ENCODE measurements at places on chromosomes 1 and 21.

GRCh38 chr1:108182959-108183700, 17.0 kb downstream of the SLC25A24 start:
- no peak for DNase-seq

DNA sequence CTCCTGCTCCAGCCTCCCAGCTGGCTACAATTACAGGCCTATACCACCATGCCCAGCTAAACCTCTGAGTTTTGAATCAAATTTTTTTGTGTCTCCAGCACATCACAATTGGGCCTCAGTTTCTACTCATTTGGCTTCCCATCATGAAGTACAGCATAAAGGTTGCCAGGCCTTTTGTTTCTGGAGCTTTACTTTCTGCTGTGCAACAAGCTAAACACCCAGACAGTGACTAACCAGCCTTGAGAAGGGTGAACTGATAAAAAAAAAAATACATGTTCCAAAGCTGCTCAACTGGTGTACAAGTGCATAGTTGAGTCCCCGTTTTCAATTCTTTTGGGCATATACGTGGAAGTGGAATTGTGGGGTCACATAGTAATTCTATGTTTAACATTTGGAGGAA, 25.1 kb downstream of the TIAM1 start:
- DNase-seq: no peak

GRCh38 chr1:233368789-233369130, 41.2 kb downstream of the MAP3K21 start:
- no peak for DNase-seq

DNA sequence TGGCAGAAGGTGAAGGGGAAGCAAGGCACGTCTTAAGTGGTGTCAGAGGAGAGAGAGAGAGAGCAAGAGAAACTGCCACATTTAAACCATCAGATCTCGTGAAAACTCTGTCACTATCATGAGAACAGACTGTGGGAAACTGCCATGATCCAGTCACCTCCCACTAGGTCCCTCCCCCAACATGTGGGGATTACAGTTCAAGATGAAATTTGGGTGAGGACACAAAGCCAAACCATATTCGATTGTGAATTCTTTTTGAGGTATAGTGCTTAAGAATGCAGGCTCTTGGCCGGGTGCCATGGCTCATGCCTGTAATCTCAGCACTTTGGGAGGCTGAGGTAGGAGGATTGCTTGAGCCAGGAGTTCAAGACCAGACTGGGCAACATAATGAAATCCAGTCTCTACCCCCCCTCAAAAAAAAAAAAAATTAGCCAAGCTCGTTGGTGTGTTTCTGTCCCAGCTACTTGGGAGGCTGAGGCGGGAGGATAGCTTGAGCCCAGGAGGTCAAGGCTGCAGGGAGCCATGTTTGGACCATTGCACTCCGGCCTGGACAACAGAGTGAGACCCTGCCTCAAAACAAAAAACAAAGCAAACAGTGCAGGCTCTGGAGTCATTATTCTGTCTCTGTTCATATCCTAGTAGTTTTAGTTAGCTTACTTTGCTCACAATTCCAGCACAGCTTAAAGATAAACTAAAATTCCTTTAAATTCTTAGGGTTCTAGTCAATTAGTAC, 6.0 kb downstream of the ZCCHC17 start:
- no peak for DNase-seq

DNA sequence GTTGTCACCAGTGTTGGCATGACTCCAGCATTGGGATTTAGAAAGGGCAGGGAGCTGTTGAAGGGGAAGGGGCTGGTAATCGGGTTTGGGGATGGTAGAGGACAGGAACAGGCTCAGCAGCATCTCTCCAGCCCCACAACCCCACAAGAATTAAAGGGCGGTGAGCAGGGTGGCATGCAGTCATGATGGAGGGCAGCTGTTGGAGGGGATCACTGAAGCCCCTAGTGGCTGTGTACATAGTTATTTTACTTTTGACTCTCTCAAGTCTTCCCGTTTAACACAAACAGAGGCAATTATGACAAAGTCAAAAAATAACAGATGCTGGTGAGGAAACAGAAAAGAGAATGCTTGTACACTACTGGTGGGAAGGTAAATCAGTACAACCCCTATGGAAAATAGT, 213.8 kb downstream of the URB2 start:
- DNase-seq: no peak

GRCh38 chr1:84877592-84877991, 15.4 kb downstream of the LPAR3 start:
- no peak for DNase-seq

- no peak for DNase-seq
Observed at GRCh38 chr1:12181568-12181967, 14.8 kb downstream of the TNFRSF1B start.

GRCh38 chr1:226309398-226310244, 657 bp upstream of the LIN9 start:
- peak; percentile 68 for DNase-seq

DNA sequence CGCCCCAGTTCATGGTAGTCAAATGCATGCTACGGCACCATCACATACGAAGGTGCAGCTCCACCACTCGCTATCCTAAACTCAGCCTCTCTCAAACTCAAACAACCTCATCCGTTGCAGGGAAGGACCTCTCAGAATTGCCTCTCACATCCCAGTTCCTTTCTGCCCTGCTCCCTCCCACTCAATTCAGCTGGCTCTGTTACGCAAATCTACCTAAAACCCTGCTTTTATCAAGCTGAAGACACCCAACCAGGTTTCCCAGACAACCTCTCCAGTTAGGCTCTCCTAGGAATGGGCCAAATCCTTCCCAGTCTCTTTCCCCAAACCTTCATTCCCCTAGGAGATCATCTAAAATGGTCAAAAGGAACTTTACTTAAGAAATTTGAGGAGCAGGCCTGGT, 62.9 kb downstream of the CLSTN1 start:
- DNase-seq: no peak

- no peak for DNase-seq
Observed at GRCh38 chr1:233796146-233796783, 108.2 kb upstream of the SLC35F3 start.

- no peak for DNase-seq
Observed at GRCh38 chr21:45207839-45208626, 79.7 kb downstream of the POFUT2 start.

- DNase-seq: no peak
Observed at GRCh38 chr1:96253246-96254035, 468.1 kb upstream of the PTBP2 start.

DNA sequence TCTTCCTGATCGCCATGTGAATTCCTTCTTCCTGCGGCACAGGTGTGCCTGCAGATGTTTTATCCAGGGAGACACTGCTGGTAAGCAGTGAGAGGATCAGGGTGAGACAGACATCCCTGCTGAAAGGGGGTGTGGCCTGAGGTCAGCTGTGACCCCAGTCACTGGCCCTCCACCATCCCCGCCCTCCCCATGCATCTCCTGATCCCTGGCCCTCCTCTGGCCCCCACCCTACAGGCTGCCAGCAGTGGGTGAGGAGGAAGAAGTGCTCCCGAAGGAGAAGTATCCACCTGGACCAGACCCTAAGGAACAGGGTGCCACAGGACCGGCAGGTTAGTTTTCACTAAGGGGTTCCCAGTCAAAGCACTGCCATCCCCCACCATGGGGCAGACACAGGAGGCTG, 85.3 kb downstream of the GLIS1 start:
- DNase-seq: no peak

- DNase-seq: peak; percentile 83
Observed at GRCh38 chr1:35264871-35265270, 3.6 kb upstream of the ZMYM4 start.

DNA sequence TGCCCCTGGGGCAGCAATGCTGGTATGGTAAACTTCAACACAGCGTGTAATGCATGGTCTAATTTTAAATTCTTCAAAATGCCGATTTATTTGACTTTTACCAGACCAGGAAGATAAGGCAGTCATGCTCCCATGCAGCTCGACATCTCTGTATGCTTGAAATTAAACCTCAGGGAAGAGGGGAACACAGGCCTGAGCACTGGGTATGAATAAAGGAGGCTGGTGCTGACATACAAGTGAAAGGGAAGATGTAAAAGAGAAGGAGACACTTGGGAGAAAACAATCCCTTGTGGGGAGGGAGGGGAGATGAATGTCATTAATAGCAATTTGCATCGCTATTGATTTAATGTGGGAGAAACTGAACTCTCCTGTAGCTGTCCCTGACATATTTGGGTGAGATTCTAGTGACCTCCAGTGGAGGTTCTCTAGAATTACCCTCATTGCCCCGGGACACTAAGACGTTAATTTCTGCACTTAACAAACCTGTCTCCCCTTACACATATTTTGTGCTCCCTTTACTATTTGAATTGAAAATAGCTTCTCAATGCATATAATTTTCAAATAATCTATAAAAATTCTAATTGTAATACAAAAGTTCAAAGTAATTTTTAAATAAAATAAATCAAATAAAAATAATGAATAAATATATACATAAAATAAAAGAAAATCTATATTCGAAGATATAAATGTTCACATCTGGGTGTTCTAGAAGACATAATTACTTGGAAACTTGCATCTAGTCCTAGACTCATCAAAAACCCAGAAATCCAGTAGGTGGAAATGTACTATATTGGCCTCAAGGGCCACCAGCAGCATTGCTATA, 283.1 kb downstream of the LMX1A start:
- peak; percentile 24 for DNase-seq

DNA sequence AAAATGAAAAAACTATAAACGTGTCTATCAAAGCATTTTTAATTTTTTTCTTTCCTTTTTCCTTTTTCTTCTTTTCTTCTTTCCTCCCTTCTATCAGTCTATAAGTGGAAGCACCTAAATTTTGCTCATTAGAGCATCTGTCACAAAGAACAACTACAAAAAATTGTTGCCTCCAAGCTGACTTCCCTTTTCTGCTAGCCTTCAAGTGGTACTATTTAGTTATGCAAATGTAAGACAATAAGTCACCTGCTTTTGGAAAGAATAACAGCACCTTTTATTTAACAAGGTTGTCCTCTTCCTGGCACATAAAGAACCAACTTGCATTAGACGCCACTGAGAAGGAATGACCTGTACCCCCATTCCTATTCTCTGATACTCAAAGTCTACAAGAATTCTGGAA, 45.0 kb upstream of the C1orf53 start:
- DNase-seq: no peak

- DNase-seq: no peak
Observed at GRCh38 chr1:55043011-55043410, 3.7 kb downstream of the PCSK9 start.

- no peak for DNase-seq
Observed at GRCh38 chr1:207430602-207431001, 23.5 kb upstream of the CR2 start.

GRCh38 chr1:245001252-245001651, 136.9 kb upstream of the HNRNPU start:
- DNase-seq: no peak

GRCh38 chr1:2411801-2412394, 466 bp downstream of the PEX10 start:
- no peak for DNase-seq

DNA sequence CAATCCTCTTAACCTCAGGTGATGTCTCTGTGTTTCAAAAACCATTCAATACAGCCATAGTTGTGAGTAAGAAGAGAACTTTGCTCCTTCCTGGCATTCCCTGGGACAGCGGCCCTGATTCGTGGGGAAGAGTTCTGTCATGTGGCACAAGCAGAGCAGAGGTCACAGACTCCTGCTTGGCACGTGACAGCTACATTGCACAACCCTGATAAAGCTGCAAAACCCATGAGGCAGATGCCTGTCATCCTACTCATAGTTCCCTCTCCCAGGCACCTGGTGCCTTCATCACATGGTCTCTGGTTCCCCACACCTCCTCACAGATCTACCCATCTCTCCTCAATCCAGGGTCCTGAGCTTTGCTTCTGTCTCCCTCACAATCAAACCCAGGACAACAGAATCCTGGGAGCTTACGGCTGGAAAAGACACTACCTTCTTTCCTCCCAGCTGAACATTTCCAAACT, 70.8 kb downstream of the PLPP3 start:
- no peak for DNase-seq

DNA sequence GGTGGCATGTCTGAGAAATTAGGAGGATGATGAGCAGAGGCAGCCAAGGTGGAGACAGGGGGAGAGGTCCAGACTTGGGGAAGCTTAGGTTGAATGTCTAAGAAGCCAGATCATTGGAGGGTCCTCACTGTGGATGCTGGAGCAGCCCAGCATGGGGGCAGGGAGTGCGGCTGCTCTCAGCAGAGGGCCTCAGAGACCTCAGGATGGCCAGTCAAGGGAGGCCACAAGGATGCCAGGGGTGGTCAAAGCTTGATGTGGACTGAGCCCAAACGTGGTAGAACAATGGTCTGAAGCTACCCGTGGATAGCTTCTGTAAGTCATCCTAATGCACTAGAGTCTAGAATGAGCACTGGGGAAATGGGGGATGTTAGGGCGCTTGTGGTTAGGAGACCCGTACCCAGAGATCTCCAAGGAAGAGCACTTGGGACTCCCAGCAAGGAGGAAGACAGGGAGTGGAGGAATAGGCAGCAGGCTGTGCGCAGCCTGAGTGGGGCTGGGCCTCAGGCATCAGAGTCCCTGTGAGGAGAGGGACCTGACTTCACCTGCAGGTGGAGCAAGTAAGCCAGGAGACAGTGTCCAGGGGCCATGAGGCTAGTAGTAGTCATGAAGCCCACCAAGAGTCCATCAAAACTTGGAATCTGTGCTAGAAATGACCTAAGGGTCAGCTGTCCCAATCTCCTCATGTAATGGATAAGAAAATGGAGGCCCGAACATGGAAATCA, 4.3 kb upstream of the S100A9 start:
- DNase-seq: no peak

- DNase-seq: no peak
Observed at GRCh38 chr1:24498589-24498988, 4.0 kb upstream of the RCAN3 start.

- DNase-seq: no peak
Observed at GRCh38 chr1:24993871-24994580, 64.0 kb upstream of the RUNX3 start.

DNA sequence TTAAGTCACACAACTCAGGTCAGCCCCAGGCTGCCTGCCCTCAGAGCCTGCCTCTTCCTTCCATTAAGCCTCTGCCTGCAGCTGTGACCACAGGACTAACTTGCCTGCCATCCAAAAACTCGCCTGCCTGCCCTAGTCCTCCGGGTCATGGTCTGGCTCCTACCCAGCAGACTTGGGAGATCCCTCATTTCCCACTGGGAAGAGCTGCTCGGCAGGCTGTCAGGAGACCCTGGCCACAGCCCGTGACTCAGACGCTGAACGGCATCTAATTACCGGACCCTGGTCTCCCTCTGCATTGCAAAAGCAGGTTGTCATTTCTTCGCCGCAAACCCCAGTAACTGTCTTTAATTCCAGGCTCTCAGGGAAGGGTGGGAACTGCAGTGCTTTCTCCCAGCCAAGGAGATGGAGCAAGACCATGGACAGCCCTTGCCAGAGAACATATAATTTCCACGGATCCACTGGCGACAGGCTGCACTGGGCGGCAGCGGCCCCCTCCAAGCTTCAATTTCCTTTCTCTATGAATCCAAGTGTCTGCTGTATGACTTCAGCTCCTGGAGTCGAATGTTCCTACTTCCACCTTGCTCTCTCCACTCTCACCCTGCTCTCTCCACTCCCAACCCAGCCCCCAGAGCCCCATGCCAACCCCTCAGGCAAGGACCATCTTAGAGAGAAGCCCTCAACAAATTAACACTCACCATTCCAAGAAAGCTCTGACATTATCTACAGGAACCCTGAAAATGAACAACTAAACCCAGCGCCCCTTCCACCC, 20.4 kb downstream of the OLFML2B start:
- DNase-seq: no peak

- DNase-seq: no peak
Observed at GRCh38 chr1:10679496-10680220, 116.8 kb downstream of the CASZ1 start.

Data from AML-193 (cell line).